KG1 (cell line): ENCODE measurements at places on chromosomes 5 and 9.

GRCh38 chr5:131637694-131638093 lies 2.7 kb upstream of the RAPGEF6 start:
- no peak for DNase-seq

DNA sequence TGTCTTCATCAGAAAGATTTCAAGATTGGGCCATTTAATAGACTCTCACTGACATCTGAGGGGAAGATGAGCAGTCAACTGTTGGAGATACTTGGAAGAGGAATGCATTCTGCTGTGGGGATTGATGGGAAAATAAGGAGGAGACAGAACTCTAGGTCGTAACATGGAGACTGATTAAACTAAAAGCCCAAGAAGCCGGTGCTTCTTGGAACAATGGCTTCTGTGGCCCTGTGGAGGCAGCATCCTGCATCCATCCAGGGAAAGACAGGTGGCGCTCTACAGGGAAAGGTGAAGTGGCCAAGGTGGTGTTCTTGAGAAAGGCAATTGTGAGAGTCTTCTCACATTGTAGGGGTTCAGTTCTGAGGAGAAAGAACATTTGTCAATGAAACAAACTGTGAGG lies 31.3 kb downstream of the ZFAND5 start:
- DNase-seq, result no peak

GRCh38 chr9:107600060-107600573 lies 110.5 kb upstream of the KLF4 start:
- DNase-seq, result no peak

DNA sequence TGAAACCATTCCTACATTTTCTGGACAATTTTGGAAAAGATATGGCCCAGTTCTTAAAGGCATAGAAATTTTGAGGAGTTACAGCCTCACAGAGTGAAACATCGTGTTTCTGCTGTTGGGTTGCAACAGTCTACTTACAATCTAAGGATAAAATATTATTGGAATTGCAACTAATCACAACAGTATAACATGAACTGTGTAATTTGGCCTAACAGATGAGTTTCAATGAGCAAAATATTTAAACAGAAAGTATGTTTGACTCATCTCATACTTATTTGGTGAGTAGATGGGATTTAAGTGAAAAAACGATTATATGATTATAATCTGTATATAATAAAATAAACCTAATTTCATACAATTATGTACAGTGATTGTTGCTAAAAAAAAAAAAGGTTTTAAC lies 1061.8 kb downstream of the CDH12 start:
- DNase-seq, result no peak
